ENCODE measurements at places on chromosomes 1 and 21.
A peak's percentile ranks its signal among the peaks of the same experiment; 100 is the strongest.

GRCh38 chr1:94111879-94112278 lies 9.1 kb downstream of the ABCA4 start:
- no peak for DNase-seq

DNA sequence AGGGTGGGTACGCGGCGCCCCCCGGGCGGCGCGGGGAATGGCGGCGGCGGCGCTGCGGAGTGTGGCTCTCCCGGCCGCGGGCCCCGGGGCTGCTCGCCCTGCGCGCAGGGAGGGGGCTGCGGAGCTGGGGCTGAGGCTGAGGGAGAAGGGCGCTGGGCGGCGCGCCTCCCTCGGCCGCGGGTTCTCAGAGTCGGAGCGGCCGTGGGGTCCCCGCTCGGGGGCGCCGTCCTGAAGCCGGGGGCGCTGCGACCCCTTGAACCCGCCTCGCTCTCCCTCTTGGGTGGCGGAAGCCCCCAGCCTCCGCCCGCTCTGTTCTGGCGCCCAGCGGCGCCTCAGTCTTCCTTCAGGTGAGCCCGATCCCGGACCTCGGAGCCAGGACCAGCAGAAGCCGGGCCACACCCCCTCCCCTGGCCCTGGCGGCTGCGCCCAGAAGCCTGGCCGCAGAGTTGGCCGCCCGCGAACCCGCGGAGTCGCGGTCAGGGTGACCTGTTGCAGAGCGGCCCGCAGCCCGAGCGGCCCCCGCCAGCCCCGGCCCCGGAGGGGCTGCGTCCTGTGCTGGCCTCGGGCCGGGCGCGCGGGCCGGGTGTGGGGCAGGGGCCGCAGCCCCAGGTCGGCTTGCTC lies 532 bp downstream of the RALGPS2 start:
- DNase-seq: no peak

DNA sequence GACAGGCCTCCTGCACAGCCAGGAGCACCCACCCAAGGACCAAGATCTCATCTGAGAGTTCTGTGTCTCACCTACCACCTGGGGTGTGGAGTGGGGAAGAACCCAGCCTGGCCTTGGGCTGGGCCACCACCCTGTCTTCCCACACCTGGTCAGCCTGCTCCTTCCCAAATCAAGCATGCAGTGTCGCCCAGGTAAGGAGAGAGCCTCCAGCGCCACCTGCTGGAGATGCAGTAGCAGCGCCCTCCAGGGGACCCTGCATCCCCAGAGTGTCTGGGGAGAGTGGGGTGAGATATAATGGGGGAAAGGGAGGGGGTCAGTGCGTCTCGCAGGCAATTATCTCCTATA lies 32.3 kb downstream of the KIAA2013 start:
- peak; percentile 42 for DNase-seq

DNA sequence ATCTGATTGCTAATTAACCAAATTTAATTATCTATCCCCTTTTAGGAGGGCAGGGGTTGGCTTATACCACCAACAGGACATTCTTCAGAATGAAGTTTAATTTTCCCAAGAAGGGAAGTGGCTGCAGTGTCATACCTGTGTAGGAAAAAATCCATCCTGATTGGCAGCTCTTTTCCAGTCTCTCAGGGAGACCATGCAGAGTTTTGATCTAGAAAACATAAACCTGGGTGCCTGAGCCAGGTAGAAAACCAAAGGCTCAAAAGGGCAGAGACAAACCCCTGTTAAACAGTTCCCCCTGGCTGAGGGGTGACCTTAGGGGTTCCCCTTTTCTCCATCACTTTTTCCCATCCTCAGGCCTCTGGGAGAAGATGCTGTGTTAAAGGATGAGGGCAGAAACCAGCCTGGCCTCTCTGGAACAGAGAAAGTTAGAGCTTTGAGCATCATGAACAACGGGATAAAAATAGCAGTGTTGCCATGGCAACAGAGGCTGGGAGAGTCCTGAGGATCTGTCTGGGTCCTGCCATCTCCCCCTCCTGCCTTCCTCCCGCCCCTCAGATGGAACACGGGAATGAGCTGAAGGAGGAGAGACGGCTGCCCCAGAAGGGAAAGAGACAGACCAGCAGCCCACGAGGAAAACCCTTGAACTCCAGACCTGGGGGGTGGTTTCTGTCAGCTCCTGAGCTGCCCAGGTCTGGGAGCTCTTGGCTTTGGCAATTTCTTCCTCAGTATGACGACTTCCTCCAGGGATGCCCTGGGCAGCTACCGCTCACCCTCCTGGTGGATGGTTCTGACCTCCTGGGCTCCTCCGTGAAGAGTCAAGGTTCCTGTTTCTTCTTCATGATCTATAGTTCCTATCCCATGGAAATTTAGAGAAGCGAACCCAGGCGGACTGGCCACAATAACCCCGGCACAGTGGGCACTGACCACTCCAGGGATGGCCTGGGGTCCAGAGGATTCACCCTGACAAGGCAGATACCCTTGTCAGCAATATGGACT lies 14.0 kb upstream of the LEMD1 start:
- no peak for DNase-seq

DNA sequence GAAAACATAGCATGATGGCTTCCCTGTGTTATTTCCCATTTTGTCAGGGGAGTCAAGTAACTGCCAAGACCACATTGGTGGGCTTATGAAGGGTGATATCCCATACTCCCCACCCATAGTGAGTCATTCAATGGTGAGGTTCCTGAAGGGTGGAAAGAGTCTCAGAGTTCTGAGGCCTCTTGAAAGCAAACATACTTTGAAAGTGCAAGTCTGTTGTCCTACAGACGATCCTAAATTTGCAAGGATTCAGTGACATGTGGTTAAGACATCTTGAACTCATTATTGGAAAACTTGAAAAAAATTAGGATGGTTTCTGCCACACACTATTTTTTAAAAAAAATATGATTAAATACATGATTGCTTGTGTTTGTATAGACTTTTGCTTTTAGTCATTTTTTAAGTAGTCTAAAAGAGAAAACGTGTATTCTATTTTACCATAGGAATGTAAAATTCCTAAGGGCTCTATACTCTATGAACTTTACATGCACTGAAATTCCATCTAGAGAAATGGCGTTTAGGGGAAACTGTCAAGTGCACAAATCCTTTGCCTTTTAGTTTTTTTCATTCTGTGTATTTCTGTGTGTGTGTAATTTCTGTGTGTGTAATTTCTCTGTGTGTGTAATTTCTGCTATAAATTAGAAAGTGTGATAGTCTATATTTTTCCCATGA lies 225.5 kb upstream of the ADAMTS5 start:
- no peak for DNase-seq

GRCh38 chr1:236421850-236422516 lies 27.9 kb downstream of the EDARADD start:
- DNase-seq: no peak

GRCh38 chr1:175152006-175152652 lies 40.4 kb downstream of the KIAA0040 start:
- peak; percentile 5 for DNase-seq

- no peak for DNase-seq
Measured at GRCh38 chr1:63794354-63794753, 20.5 kb downstream of the ROR1 start.

DNA sequence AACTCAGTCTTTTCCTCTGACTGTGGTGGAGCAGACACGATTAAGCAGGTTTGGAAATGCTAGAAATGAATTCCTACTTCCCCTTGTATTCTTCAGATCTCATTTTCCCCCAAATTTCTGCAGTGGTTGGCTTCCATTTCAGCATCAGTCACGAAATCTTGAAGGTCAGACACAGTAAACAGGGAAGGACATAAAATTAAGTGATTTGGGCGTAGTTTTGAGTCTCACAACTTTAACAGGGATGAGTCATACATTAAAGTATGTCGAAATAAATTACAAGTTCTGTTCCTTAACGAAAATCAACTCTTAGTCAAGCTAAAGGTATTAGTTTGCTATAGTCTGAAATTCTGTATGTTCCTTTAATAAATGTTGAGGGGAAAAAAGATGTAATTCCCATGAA lies 61.1 kb downstream of the HNRNPR start:
- DNase-seq: no peak

DNA sequence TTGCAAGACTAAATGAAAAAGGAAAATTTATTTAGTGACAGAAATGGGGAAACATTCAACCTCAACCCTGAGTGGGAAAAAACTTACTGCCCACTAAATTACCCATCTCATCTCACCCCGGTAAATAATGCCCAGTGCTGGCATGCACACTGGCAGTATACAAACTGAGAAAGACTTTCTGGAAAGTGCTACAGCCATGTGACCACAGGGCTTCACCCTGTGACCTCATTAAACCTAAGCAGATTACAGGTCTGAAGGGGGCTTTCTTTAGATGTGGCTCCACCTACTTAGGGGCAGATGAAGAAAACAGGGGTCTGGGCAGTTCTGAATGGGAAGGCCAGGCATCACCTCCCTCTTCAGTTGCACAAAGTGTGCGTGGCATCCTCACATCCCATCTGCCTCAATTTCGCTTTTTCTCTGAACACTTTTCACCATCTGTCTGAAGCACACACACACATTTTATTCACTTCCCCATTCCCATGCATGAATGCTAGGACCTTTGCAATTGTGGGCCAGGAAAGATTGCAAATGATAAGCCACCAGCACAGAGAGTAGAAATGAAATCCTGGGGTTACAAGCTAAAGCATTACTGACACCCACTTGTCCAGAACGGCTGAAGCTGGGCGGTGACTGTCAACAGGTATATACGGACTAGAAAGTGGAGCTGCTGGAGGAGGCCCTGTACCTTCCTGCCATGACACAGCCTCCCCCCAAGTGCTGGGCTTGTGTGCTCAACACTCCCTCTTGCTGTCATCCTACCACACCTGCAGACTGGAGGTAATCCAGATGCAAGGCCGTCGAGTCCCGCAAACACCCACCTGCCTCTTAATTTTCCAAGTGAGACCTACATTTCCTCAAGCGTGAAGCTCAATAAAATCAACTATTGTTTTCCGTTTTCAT lies 2.7 kb downstream of the NADK start:
- DNase-seq: no peak

DNA sequence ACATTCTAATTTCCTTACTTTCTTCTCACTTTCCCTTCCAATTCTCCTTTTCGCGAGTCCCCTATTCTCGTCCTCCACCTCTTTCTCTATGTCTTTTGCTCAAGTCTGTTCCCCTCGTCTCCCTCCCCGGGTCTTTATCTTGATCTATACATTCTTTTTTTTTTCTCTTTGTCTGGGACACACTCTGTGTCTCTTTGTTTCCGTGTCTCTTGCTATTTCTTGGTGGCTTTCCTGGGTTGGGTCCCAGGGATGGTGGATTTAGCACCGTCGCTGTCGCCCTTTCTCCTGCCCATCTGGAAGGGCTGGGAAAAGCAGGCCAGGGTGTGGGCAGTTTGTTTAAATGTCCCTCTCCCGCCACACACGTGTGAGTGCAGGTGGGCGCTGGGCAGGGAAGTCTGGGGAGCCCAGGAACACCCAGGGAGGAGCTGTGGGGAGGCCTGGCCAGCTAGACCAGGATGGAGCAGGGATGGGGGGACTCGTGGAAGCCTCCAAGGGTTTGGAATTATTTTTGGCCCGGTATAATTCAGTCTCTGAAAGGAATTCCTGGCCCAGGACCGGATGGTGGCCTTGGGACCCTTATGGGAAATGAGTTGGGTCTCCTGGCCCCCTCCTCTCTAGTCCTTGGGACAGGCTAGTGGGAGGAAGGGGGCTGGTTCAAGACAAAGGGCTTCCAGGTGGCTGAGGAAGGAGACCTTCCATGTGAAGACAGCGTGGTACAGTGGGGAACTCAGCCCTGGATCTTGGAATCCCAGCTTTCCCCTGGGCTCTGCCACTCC lies 9.5 kb upstream of the ID3 start:
- no peak for DNase-seq
